CD4-positive, alpha-beta T cell treated with Interleukin-2 at 100 ng/mL for 4 hours (primary cell): ENCODE measurements at places on chromosomes 3 and 15.

GRCh38 chr15:48190932-48191573 lies 412 bp upstream of the CTXN2 start:
- peak; percentile 18 for DNase-seq

- DNase-seq = no peak
These were observed 61.8 kb upstream of the CMSS1 start for GRCh38 chr3:99755831-99756230.

DNA sequence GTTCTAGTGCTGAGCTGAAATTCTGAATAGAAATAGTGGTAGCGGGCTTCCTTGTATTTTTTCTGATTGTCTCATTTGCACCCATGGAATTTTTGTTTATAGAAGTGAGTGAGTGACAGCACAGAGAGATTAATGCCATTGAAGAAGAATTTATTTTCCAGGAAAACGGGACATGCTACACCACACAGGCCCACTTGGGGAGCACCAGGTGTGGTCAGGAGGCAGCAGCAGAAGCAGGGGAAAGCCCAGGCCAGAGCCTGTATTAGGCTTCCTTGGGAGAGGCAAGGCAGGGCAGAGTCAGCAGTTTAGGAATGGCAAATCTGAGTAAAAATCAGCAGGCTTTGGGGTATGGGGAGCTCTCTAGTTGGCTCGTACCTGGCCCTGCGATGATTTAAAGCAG lies 88.4 kb upstream of the ATP11B start:
- no peak for DNase-seq

GRCh38 chr3:8713901-8714759 lies 19.5 kb upstream of the CAV3 start:
- DNase-seq = no peak

- no peak for DNase-seq
These were observed 102.4 kb upstream of the TUSC7 start for GRCh38 chr3:116607205-116607604.

- peak; percentile 90 for DNase-seq
These were observed at the start of gene RASGRP1 for GRCh38 chr15:38564557-38565286. TSS of gene RASGRP1 (minus strand) at chr15:38564814. CDS start at chr15:38564628, 186 bp downstream.

DNA sequence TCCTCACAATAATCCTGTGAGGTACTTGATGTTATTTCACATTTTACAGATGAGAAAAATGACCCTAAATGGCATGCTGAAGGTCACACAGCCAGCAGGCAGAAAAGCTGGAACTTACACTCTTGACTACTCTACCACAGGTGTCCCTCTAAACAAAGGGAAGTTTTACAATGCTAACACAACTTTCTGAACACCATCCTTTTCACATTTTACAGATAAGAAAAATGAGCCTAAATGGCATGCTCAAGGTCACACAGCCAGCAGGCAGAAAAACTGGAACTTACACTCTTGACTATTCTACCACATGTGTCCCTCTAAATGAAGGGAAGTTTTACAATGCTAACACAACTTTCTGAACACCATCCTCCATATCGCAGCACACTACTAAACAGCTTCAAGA lies 35.6 kb downstream of the TMCC1 start:
- no peak for DNase-seq

- no peak for DNase-seq
These were observed 226.6 kb upstream of the AZI2 start for GRCh38 chr3:28575100-28575745.

- DNase-seq = no peak
These were observed 4.7 kb upstream of the KPNA4 start for GRCh38 chr3:160569894-160570652.

- no peak for DNase-seq
These were observed 62.8 kb upstream of the ADCY5 start for GRCh38 chr3:123511726-123512125.

- DNase-seq = no peak
These were observed 26.1 kb upstream of the ERICH6 start for GRCh38 chr3:150729682-150730360.

DNA sequence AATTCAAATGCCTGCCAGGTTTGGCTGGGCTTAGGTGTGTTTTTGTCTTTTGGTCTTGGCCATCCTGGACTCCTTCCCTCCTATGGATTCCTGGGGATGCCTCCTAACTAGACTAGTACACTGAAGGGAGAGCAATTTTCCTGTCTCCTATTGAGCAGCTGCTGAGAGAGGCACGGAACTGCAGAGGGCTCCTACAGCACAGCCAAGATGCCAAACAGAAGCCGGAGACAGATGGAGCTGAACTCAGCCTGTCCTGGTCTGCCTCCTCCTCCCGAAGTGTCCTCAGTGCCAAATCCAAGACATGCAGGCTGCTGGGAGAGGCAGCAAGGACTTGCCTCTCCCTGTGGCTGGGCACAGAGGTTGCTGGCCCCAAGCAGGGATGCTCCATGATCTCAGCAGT lies 256.6 kb upstream of the PROK2 start:
- DNase-seq = no peak

DNA sequence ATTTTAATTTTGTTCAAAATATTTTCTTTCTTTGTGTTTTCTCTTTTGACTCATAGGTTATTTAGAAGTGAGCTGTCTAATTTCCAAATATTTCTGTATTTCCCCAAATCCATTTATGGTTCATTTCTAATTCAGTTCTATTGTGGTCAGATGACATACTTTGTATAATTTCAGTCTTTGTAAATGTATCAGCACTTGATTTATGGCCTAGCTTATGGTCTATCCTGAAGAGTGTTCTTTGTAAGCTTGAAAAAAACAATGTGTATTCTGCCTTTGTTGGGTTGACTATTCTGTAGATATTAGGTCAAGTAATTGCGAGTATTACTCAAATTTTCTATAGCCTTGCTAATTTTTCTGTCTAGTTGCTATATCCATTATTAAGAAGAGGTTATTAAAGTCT lies 311.2 kb downstream of the OCA2 start:
- no peak for DNase-seq

- DNase-seq = no peak
These were observed 6.9 kb downstream of the MUC13 start for GRCh38 chr3:124927574-124928045.

- no peak for DNase-seq
These were observed 125.9 kb upstream of the SLC7A14 start for GRCh38 chr3:170711786-170712185.

GRCh38 chr3:45939341-45939771 lies 3.9 kb upstream of the CXCR6 start:
- DNase-seq = no peak

DNA sequence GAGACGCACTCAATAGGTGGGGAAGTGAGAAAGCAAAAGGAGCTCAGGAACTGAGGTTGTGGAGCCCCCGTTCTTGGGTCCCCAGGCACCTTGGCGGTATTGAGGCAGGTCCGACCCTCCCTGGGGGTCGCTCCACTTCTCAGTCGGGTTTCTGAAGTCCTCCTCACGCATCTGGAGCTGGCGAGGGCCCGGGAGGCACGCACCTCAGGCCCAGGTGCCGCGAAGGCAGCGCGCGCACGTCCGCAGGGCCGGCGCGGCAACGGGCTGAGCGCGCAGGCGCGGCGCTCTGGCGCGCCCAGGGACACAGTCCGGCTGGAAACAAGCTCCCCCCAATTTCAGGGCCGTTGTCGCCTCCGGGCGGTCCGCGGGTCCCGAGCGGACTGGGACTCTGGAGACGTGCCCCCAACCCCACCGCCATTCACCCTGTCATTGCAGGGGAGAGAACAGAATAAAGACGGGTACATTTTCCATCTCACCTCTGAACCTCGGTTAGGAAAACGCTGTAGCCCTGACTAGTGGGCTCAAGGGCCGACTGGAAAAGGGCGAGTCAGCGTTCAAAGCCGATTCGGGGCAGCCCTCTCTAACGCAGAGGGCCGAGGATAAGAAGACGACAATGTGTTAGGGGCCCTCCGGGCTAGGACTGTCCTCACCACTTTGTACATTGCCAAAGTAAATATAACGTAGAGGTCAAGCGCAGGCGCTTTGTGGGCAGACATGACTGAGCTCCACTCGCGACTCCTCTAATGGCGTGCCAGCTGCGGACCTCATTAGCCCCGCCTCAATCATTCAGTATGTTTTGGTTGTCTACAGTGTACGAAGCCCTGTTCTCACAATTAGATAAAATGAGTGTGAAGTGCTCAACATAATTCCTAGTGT lies at the start of gene ZNF770:
ZNF770 (minus strand) TSS at position 261 of the 876 bp plus-strand sequence. CDS start 4,853 bp downstream, outside the sequence.
- DNase-seq = peak; percentile 88

GRCh38 chr3:147391781-147392624 lies 14.3 kb downstream of the ZIC4 start:
- no peak for DNase-seq

- no peak for DNase-seq
These were observed 9.8 kb downstream of the HEG1 start for GRCh38 chr3:125045965-125046364.

DNA sequence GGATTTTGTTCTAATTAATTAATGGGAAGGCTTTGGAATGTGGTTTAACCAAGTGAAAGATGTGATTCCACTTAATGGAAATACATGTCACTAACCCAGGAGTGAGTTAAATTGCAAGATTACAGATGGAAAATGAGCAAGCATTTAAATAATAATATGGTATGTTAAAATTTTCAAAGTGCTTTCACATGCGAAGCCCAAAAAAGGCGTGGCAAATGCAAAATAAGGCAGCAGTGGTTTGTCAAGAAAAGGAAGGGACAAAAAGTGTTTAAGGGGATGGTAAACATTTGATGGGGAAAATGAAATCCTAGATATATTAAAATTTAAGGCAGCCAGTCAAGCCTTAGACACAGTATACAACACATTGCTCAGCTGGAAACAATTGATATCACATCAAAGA lies 2.9 kb downstream of the TICRR start:
- DNase-seq = no peak

- DNase-seq = no peak
These were observed 890.8 kb downstream of the NAALADL2 start for GRCh38 chr3:175749981-175750380.

DNA sequence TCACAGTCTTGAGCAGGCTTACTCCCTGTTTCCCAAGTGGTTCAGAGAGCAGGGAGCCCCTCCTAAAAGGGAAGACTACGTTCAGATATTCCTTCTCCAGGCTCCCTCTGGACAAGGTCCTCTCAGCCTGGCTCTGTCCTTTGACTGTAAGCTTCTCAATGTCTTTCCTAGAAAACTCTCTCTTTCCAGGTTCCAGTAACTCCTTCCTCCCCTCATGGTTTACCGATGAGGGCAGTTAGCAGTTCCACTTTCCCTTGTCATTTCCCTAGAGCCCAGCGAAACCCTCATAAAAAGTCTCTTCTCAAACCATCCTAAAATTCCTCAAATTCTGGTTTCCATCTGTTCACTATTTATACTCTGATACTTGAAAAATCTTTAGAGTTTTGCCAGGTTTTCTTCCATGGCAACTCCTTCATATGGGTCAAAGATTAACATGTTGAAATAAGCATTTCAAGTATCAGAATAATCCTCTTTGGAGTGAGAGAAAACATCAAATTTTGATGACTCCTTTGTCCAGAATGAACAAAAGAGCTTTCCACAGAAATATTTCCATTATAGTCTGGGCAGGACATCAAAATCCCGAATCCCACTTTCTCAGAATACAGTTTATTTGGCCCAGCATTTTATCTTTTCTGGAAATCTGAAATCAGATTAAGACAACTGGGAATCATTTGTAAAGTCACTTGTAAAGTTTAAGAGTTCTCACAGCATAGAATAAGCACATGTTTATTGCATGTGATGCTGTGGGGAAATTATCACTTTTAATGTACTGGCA lies 599.4 kb downstream of the UNC13C start:
- DNase-seq = no peak

DNA sequence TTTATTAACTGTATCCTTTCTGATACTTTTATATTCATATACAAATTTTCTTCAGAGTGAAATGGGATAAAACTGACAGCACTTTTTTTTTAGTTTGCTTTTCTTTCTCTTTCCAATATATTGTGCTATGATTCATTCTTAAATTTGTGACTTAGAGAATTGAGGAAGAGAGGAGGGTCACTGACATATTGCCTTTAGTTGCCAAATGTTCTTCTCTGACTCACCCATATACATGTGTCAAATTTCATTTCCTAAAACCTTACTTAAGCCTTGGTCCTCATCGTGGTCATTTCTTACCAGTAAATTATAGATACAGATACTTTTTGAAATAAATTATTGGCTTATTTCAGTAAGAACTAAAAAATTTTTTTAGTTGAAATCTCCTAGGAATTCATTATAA lies 53.9 kb downstream of the CLASP2 start:
- no peak for DNase-seq

- no peak for DNase-seq
These were observed 13.4 kb downstream of the DHX36 start for GRCh38 chr3:154310840-154311239.

- DNase-seq = no peak
These were observed 255.6 kb upstream of the ZNF717 start for GRCh38 chr3:76040946-76041345.

DNA sequence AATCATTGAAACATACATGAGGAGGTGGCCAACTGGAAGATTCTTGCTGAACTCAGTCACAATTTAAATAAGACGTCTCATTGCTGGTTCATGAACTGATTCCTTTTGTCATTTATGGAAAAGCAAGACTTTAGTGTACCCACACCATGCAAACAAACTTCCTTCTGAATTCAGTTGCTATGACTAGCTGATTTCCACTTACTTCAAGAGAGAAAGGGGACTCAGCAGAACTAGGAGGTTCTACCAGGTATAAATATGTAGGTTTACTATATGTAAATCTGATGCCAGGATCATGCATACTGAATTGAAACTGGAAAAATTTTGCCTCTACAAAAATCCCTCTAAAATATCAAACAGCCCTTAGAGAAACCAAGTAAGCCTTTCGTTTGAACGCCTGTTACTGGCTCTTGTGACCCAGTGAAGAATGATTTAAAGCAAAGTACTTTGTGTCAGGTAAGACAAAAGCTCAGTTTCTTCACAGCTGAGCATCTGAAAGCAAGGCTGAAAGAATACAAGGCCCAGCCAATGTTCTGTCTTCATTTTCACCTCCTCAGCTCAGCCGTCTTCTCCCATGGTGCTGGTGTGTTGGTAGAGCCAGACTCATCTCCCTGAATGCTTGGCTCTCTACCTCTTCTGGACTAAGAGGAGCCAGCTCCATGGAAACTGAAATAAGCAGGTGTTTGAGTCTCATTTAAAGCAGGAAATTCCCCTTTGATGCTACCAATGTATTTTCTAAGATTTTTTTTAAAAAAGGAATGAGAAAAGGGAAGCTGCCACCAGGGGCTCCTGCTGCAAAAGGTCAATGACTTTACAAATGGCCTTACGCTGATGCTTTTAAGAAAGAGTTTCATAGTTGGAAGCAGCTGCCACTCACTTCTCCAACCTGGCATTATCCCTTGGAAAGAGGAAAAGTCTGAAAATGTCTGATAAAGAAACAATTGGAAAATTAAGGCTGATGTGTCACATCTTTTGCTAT lies 301.6 kb downstream of the EFHB start:
- no peak for DNase-seq

DNA sequence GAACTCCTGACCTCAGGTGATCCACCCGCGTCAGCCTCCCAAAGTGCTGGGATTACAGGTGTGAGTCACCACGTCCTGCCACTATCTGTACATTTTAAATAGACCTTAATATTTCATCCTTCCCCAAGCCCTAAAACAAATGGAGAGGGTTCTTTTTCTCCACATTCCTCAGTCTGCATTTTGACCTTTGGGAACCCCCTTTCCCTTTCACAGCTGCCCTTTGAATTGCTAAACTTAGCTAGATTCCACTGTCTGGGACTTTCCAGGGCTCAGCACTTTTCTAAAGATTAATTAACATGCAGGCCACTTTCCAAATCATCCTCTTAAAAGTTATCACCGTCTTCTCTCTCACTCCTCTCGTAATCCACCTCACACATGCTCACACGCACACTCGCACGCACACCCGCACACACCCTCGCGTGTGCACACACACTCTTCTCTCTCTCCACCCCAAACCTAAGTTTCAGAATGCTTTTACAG lies 124.2 kb downstream of the TMCO5A start:
- DNase-seq = no peak

- peak; percentile 44 for DNase-seq
These were observed 35.3 kb downstream of the ZBTB38 start for GRCh38 chr3:141403576-141403975.
